ENCODE measurements at places on chromosomes 3 and 15.

GRCh38 chr3:184567946-184568559, 6.5 kb downstream of the EPHB3 start:
- DNase-seq = no peak

GRCh38 chr3:178096955-178097354, 439.3 kb upstream of the KCNMB2 start:
- DNase-seq = no peak

GRCh38 chr3:160127308-160127707, 97.9 kb upstream of the C3orf80 start:
- DNase-seq = no peak

- no peak for DNase-seq
These were observed 100.3 kb downstream of the STRIT1 start for GRCh38 chr3:155192957-155193746.

DNA sequence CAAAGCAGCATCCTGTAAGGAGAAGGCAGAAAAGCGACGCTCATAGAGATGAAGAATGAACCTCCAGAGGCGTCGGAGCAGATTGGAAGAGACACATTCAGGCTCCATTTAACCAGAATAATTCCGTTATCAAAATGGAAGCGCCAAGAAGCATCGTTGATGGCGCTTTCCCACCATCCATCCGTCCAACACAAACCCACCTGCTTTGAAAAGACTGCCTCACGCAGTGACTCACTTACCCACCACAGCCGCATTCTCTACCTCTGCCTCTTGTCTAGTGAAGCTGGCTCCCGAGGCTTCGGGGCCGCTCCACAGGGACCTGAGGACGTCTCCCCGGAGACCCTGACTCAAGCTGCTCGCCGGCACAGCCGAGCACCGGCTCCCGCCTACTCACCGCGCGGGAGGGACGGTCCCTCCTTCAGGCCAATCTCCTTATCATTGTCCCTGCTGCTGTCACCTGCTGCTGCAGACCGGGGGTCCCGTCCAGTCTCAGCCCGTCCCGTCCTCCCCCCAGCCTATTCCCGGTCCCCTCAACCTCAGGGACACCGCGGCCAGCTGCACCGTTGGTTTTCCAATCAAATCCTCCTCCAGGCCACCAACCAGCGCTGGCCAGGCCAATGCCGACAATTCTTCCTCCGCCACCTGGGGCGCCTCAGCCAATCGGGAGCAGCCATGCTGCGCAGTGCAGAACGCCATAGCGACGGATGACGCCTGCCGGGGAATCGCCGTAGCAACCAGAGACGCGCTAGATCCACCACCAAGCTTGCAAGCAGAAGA, at the start of gene NEK10:
Gene NEK10 (minus strand): TSS at position 553 of the 777 bp plus-strand sequence. CDS start 16,501 bp downstream, outside the sequence.
- DNase-seq = peak; percentile 86

DNA sequence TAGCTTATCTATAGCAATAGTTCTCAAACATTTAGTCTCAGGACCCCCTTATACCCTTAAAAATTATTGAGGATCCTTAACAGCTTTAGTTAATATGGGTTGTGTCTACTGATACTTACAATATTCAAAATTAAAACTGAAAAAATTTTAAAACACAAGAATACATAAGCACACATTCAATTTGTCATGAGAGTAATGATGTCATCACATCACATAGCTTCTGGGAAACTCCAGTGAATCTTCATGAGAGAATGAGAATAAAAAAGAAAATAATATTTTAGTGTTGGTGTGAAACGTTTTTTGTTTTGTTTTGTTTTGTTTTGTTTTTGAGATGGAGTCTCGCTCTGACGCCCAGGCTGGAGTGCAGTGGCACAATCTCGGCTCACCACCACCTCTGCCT, 25.2 kb upstream of the ACP3 start:
- DNase-seq = no peak

- DNase-seq = no peak
These were observed 1.5 kb downstream of the ATP8B4 start for GRCh38 chr15:50117431-50118027.

DNA sequence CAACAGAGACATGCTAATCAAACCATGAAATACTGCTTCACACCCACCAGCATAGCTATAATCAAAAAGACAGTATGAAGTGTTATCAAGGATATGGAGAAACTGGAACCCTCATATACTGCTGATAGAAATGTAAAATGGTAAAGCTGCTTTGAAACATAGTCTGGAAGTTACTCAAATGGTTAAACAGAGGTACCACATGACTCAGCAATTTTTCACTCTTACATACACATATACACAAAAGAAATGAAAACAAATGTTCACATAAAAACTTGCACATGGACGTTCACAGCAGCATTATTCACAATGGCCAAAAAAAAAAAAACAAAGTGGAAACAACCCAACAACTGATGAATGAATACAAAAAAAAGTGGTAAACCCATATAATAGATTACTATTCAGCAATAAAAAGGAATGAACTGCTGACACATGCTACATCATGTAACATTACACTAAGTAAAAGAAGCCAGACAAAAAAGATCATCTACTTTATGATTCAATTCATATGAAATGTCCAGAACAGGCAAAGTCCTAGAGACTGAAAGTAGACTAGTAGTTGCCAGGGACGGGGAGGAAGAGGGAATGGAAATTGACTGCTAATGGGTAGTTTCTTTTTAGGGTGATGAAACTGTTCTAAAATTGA, 23.2 kb downstream of the ZNF148 start:
- no peak for DNase-seq

GRCh38 chr3:11346416-11346815, 74.2 kb downstream of the ATG7 start:
- DNase-seq = no peak

DNA sequence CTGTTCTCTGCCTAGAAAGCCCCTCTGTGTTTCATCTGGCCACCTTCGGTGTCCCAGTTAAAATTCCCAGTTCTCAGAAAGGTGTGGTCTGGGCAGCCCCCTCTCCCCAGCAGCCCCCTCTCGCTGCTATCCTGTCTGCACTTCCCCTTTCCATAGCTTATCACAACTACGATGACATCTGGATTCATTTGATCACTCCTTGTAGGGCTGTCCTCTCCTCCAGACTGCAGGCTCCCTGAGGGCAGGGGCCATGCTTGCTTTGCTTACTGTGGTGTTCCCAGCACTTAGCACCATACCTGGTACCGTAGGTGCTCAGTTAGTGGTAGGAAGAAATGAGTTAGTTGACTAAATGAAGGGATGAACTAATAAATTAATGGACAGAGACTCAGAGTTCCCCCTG, 26.3 kb upstream of the GOLGA6C start:
- DNase-seq = no peak

- DNase-seq = no peak
These were observed 87.5 kb downstream of the TBL1XR1 start for GRCh38 chr3:177109688-177110330.

DNA sequence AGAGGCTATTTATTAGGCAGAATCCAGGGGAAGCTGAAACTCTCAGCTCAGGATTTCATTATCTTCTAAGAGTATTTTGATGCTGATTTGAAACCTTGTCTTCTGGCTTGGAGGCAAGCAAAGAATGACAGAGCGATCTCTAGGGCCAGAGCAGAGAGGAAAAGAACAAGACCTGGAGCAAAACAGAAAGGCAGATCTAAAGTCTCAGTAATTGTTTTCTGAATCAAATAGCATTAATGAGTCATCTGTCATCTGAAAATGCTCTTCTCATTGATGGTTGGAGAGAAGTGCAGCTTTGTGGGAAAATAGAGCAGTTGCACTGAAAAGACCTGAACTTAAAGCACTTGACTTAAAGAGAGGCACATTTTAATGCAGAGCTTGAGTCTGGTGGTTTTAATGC, 385.9 kb downstream of the RAP2B start:
- no peak for DNase-seq

- peak; percentile 37 for DNase-seq
These were observed 369.8 kb downstream of the SV2B start for GRCh38 chr15:91469632-91470567.

- DNase-seq = no peak
These were observed 192.5 kb downstream of the GOLGA6L6 start for GRCh38 chr15:20348900-20349773.

DNA sequence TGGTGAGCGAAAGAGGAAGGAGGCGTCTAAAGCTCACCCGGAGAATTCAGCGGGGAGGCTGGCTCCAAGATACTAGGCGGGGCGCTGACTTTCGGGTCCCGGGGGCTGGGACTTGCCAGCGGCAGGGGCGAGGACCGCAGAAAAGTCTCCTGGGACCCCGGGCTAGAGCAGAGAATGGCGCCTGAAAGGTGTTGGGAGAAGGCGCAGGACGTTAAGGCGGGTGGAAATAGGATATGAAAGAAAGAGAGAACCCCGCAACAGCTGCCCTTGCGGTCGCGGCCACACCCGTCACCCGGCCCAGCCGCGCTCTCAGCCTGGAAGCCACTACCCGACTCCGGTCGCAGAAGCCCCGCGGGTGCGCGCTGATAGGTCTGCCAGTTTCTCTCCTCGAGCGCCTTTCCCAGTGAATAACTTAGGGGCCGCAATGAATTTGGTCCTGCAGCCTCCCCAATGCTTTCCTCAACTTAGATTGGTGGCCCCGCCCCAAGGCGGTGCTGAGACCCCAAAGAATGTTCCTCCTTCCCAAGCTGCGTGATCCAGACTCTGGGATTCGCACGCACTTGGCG, 604 bp downstream of the LTK start:
- DNase-seq = no peak

DNA sequence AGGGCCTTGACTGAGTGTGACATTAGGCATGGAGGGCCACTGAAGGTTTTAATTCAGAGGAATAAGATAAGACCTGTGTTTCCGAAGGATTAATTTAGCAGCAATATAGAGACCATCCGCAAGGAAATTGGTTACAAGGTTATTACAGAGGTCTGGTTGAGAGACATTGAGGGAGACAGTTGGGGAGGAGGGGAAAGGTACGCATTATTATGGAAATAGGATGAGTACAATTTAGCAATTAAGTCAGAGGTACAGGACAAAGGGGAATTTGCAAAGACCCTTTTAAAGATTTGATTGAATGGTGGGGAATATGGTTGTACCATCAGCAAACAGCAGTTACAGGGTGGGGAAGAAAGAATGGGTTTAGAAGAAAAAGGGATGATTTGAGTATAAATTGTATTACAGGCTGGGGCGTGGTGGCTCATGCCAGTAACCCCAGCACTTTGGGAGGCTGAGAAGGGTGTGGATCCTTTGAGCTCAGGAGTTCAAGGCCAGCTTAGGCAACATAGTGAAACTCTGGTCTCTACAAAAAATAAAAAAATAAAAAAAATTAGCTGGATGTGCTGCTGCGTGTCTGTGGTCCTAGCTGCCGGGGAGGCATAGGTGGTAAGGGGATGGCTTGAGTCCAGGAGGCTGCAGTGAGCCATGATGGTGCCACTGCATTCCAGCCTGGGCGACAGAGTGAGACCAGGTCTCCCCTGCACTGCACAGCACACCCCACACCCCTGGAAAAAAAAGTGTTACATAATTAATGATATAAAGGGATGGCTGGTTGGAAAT, 11.3 kb downstream of the ARL8B start:
- DNase-seq = no peak

DNA sequence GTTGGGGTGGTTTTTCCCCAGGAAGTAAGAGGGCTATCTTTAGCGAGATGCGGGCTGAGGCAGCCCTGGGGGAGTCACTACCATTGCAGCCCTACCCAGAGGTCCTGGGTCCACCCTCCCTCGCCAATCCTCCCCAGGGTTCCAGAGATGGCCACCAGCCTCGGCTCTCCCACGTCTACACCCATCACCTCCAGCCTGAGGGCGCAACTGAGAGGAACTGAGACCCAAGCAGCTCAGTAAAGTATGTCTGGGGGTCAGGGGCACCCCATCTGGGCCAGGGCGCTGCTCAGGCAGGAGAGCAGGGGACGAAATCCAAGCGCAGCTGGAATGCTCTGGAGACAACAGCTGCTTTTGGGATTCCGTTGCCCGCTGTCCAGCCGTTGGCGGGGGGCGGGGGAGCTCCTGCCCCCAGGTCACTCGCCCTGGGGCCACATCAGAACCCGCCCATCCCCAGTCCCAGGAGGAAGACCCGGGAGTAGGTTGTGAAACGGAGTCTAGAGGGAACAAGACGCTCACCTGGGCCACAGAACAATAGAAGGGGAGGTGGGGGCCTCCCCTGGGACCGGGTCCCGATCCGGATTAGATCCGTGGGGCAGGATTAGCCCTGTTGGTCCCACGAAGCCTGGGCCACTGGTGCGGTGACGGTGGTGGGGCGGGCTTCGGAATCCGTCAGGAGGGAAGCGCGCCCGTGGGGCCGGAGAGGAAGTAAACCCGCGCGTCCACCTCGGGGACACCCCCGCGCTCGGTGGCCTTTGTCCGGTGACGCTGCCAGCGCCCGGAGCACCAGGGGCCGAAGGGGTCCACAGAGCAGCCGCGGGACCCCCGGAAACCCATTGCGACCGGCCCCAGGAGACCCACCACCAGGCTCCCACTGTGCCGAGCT, 1.4 kb upstream of the NDUFAF3 start:
- no peak for DNase-seq

GRCh38 chr3:188179006-188179966, 25.3 kb downstream of the LPP start:
- DNase-seq = no peak

GRCh38 chr3:149620291-149621020, 37.4 kb downstream of the WWTR1 start:
- DNase-seq = no peak

DNA sequence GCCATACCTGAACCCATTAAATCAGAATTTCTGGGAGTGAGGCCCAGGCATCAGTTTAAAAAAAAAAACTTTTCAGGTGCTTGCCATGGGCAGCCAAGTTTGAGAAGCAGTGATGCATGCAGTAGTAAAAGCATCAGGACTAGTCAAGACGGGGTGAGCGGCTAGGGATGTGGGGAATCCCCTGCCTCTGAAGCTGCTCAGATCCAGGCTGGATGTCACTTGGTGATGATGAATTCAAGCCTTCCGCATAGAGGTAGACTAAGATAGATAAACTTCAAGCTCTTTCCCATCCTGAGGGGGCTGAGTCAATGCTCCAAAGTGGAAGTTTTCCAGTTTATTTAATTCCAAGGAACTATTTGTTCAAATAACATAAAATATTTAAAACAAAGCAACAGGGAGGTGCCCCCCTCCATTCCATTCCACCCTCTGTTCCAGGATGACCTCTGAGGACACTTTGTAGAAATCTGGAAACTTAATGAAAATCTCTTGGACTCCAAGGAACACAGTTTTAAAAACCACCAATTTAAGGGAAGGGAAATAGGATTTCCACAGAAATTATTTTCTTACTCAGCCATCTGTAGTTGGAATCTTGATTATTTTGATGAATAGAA, 100.4 kb upstream of the NR2E3 start:
- DNase-seq = no peak

GRCh38 chr15:50390554-50391264, 33.5 kb upstream of the USP8 start:
- no peak for DNase-seq

- DNase-seq = no peak
These were observed 356.9 kb upstream of the RBMS3 start for GRCh38 chr3:28923994-28924393.

DNA sequence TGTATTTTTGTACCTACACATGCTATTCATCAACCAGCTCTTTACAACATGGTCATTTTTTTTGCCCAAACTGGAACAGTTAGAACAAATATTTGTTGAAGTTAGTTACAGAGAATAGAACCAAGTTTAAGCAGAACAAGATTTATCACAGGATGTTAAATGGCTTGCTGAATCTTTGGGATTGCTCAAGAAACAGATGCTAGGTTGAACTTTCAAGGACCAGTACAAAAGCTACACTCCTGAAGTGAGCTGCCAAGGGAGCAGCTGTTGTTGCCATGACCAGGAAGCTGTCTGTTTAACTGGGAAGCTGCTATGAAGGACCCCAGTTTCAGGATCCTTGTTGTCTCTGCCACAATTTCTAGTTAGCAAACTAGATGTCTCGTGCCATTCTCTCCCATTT, 53.7 kb downstream of the ZIC1 start:
- no peak for DNase-seq

- no peak for DNase-seq
These were observed 136.0 kb downstream of the KCNMB2 start for GRCh38 chr3:178672275-178672674.

Measured in NCI-H774 (cell line).